ENCODE measurements at places on chromosomes 5 and 9.

GRCh38 chr5:17241635-17242034 is 24.2 kb downstream of the BASP1 start:
- no peak for DNase-seq

DNA sequence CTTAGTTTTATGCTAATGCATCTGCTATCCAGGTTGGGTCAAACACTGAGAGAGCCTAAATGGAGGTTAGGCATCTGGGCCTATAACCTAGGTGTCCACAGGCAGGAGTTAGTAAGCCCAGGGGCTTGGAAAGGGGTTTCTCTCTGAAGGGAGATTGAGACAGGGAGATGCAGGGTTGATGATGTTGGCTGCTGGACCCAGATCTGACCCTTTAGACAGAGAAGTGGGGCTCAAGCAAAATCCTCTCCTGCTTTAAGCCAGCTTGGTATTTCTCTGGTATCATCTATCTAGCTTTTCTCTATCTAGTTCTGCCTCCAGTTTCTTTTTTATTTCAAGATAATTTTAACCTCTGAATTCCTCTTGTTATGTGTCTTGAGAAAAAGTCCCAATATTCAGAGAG is 18.3 kb upstream of the ANKRD55 start:
- no peak for DNase-seq

DNA sequence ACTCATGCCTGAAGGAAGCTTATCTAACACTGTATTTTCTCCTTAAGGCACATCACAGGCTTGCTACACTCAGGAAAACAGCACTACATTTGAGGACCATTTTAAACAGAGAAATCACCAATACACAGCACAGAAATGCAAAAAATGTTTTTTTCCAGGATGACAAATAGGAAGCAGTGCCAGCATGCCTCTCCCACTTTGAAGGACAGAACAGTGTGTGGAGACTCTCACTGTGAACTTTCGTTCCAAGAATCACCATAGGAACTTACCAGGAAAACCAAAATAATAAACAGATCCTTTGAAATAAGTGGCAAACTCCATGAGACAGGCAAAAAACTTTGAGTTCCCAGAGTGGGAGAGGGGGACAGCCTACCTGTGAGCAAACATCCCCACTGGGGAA is 217.8 kb upstream of the MAST4 start:
- no peak for DNase-seq

DNA sequence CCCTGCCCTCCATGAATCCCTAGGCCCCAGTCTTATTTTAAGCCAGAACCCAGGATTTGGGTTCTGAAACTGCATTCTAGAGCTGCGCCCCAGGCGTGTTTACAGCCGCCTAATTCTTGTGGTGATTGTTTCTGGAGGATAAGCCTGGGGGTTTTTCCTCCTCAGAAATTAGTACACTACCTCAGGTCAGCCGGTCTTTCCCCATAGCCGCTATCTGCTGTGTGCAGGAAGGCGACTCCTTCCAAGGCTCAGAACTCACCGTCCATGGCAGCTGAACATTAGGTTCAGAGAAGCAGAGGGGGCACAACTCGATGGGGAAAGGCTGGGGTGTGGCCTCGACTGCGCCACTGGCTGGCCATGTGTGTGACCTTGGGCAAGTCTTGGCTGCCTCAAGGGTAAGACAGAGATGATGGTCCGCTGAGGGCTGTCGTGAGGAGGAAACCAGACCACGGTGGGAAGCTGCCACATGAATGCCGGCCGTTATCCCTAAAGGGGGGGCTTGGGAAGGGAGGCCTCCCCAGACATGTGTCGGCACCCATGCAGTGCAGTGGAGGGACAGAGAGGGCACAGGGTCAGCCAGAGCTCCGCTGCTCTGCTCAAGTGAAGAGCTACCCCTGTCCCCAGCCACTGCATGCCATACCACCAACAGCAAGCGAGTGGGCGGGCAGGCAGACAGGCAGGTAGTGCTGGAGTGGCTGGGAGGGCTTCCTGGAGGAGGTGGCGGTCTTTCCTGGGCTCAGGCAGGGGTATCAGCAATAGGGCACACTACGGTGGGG is 28.9 kb downstream of the SHB start:
- DNase-seq = no peak

- no peak for DNase-seq
Measured at GRCh38 chr9:72168075-72168474, 18.8 kb downstream of the GDA start.

Data from NCI-H526 (cell line).